CD4-positive, alpha-beta T cell treated with Interleukin-15 for 1 hour (primary cell): ENCODE measurements at places on chromosomes 2 and 18.

- DNase-seq, result no peak
Measured at GRCh38 chr2:180682871-180683270, 297.5 kb upstream of the UBE2E3 start.

DNA sequence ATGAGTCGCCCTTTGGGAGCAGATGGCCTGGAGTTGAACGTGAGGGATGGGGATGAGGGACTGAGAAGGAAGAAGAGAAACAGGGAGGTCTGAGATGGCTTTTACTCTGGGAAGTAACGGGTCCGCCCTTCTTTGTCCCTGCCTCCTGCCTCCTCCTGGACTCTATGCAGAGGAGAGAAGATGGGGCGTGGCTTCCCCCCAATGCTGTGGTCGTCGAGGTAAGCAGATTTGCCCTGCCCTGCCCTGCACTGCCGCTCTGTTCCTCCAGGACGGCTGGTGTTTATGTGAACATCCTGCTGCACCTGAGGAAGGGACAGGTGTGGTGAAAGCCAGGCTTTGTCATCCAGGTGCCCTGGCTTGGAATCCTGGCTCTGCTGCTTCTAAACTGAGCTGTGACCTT lies 13.5 kb upstream of the NTSR2 start:
- DNase-seq, result no peak

DNA sequence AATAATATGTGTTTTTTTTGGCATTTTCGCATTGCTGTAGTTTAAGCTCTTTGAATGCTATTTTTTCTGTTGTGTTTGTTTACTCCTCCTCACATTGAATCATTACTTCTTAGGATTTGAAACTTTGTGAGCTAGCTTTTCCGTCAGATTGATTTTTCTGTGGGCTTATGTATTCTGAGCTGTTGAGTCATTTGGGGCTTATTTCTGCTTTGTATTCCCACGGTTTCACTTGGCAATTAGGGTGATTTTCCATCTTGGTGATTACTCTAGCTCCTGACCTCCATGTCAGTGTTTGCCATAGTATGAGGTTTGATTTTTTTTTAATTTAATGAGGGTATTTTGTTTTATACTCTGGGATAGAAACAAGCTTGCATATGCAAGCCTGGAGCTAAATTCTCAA lies 200.0 kb downstream of the CCDC102B start:
- DNase-seq, result no peak

DNA sequence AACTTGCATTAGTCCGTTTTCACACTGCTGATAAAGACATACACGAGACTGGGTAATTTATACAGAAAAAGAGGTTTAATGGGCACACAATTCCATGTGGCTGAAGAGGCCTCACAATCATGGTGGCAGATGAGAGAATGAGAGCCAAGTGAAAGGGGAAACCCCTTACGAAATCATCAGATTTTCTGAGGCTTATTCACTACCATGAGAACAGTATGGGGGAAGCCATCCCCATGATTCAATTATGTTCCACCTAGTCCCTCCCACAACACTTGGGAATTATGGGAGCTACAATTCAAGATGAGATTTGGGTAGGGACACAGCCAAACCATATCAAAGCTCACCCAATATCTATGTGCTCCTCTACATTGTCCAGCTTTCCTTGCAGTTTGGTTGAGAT lies 16.0 kb upstream of the SERPINE2 start:
- DNase-seq, result no peak

GRCh38 chr2:46999857-47000678 lies 84.5 kb upstream of the MCFD2 start:
- no peak for DNase-seq

DNA sequence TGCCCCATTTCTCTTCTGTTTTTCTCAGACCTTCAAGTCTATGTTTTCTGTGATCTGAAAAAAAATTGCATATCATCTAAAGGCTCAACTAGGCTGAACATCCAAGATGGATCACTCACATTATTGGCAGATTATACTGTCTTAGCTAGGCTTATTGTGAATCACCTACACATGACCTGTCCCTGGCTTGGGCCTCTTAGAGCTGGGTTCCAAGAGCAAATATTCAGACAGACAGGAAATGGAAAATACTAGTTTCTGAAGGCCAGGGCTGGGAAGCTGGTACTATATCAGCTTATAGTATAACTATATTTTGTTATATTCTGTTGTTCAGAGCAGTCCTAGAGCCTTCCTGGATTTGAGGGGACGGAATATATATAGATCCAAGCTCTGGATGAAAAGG lies 90.3 kb downstream of the PIK3C3 start:
- no peak for DNase-seq

GRCh38 chr2:241151934-241152660 lies 1.8 kb downstream of the PPP1R7 start:
- no peak for DNase-seq

- no peak for DNase-seq
Measured at GRCh38 chr2:74148457-74149246, 940 bp upstream of the BOLA3 start.

GRCh38 chr2:230018153-230018552 lies 50.6 kb downstream of the SLC16A14 start:
- DNase-seq, result no peak

DNA sequence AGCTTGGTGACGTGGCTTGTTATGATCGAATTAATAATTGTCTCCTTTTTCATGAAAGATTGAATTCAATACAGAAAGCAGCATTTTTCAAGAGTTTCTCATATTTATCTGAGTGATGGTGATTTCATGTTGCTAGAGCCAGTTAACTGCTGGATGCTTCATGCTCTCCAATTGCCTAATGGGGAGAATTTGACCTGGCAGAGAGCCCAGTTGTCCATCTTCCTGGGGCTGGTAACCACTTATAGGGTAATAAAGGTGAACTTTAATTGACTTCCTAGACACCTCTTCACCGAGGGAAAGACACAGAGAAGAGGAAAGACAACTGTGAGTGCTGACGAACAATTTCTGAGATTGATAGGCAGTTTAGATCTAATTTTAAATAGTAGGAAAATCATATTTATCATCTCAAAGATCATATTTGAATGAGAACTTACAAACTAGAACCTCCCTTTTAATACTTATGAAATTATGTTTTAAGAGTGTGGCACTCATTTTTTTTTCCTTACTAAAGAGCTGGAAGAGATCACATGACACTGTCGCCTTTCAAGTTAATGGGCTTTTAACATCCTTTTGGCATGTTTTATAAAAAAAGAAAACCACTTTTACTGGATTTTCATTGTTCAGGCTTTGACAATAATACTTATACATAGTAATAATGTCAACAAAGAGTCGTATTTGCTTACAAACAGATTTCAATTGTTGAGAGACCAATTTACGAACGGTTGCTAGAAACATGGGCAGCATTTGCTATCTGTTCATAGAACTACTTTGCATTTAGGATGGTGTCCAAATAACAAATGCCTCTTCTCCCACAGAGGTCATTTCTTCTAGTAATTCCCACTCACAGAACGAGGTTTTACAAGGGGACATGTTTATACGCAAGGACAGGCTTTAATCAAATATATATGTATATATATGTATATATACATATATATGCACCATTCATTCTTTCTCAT lies 153.3 kb downstream of the RAPGEF4 start:
- DNase-seq, result no peak

DNA sequence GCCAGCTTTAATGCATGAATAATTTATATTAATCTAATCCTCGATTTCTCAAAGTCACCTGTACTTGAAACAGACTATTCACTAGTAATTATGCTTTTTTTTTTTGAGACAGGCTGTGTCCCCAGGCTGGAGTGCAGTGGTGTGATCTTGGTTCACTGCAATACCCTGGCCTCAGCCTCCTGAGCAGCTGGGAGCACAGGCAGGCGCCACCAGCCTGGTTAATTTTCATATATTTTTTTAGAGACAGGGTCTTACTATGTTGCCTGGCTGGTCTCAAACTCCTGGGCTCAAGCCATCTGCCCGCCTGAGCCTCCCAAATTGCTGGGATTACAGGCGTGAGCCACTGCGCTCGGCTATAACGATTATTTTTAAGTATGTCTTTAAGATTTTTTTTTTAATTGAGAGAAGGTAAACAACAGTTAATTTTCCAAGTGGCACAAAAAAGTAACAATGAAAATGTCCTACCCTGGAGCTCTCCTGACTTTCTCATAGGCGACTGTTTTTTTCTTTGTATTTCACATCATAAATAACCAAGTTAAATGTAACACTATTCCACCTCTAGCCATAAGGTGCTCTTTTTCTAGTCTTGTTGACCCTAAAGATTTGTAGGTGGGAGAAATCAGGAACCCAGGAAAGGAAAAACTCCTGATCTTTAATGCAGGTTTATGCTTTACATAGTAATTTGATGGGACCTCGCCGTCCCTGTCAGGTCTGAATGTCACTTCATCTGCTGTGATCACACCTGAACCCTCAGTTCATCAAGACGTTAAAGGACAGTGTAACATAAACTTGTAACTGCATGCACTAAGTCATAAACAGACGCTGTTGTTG lies 1.3 kb upstream of the ANKRD12 start:
- no peak for DNase-seq

DNA sequence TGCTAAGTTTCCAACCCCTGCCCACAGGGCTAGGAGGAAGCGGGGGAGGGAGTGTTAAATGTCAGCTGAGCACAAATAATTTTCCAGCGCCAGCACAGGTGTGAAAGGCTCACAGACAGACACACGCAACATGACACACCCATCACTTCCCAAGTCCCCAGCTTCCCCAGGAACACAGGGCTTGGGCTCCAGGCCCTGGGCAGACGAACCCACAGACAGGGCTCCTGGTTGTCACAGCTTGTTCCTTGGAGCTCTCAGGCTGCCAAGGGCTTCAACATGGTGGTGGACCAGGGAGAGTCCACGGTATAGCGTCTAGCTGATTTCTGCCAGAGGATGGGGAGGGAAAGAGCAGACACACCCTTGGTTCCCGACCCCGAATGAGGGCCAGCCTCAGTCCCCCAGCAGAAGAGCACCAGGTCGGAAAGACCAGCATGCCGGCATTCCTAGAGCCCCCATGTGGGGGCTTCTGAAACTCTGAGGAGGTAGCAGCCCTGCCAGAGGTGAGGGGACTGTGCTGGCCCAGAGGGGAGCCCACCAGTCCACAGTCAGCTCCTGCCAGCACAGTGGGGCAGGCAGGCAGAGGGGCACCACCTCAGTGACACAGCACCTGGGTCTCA lies 1.9 kb downstream of the DUSP2 start:
- peak; percentile 24 for DNase-seq

- no peak for DNase-seq
Measured at GRCh38 chr2:7427293-7428060, 510.3 kb downstream of the RNF144A start.

- no peak for DNase-seq
Measured at GRCh38 chr18:3689986-3690763, 240.2 kb downstream of the TGIF1 start.

- no peak for DNase-seq
Measured at GRCh38 chr2:113034016-113034415, 18.7 kb downstream of the IL36B start.

- no peak for DNase-seq
Measured at GRCh38 chr18:70289351-70290312, 787 bp downstream of the SOCS6 start.

GRCh38 chr2:85246348-85246747 lies 81.4 kb downstream of the TGOLN2 start:
- DNase-seq, result no peak

DNA sequence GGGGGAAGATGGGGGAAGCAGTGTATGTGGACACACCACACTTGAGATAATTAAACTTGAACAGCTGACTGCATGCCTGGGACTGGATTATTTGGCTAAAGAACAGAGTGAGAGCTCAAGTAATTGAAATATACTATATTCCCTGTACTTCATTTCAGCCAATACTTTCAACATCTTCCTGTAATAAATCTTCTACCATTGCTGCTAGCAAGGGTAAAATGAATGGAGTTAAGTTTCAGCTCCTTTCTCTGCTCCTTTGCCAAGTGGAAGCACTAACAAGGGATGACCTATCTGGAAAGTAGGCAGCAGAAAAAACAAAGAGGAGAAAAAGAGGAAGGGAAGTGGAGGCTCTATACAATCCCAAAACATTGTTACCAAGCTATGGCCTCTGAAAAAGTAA lies 50.9 kb downstream of the MMADHC start:
- no peak for DNase-seq

GRCh38 chr18:55100817-55101457 lies 141.7 kb upstream of the CCDC68 start:
- DNase-seq, result no peak

GRCh38 chr2:240510513-240511210 lies 47.1 kb downstream of the ANKMY1 start:
- no peak for DNase-seq

DNA sequence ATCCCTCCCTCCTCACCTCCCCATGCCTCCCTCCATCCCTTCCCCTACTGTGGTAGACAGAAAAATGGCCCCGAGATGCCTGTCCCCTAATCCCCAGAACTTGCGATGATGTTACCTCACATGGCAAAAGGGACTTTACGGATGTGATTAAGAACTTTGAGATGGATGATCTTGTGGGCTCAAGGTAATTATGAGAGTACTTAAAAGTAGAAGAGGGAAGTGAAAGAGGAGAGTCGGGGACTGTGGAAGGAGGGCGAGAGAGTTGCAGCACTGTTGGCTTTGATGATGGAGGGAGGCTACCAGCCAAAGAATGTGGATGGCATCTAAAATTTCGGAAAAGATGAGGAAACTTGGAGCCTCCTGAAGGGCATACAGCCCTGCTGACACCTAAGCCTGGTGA lies 66.5 kb downstream of the AGAP1 start:
- DNase-seq, result no peak

- DNase-seq, result no peak
Measured at GRCh38 chr2:203948733-203949132, 12.2 kb downstream of the ICOS start.

GRCh38 chr2:69250981-69251380 lies 136.0 kb downstream of the GFPT1 start:
- DNase-seq, result no peak

- no peak for DNase-seq
Measured at GRCh38 chr2:220568296-220568695, 940.9 kb downstream of the SLC4A3 start.

DNA sequence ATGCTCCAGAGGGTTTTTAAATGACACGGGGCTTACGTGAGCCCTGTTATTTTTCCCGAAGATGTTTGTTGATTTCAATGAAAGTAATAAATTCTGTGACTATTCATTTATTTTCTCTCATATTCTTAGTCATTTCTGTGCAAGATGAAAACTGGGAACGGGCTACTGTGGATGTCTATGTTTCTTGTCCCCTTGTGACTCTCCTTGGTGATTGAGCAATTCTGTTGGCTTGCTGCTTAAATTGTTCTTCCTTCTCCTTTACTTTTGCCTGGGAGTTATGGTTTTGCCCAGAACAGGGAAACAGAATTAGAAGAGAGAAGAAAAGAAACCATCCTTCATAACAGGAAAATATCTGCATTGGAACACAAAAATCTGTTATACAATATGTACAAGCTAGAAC lies 508.2 kb upstream of the DSEL start:
- no peak for DNase-seq
